Bronchial epithelial cell (primary cell): ENCODE measurements at places on chromosomes 7 and 10. TPM values are rescaled to one million over a fixed set of nuclear protein-coding genes. Genes with fewer than 3 reads are reported as not detected.
A peak's percentile ranks its signal among the peaks of the same experiment; 100 is the strongest.

The CALY gene
- not detected in 2 replicates for total RNA-seq

The PHYHIPL gene
- total RNA-seq: not detected in 2 replicates

DNA sequence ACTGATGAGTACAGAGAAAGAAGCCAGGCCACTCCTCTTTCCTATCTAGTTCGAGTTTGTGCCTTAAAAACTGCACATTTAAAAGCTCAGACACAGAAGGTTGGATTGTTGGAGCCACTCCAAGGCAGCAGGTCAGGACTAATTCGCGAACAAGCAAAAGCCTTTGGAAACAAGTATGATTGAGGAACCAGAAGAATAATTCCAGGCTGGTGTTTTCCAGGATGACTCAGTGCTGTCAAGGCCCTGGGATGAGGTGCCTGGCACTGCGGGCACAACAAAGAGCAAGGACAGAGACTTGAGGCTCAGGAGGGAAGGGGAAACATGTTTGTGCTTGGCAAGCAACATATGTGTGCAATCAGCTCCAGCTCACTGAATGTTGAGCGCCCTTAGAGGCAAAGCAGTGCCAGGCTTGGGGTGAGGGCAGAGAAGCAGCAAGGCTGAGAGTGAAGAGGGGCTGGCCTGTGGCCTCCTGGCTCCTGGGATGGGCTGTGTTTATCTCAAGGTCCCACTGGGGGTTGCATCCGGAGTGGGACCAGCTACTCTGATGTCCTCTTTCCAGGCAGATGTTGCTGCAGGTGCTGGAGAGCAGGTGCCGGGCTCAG is 44.1 kb downstream of the VSTM4 start:
- peak; percentile 83 for DNase-seq

The CLEC2L gene
- not detected in 2 replicates for total RNA-seq

The GPR158 gene
- under 0.01 TPM in 1 of 2 replicates, not detected in the other for total RNA-seq

DNA sequence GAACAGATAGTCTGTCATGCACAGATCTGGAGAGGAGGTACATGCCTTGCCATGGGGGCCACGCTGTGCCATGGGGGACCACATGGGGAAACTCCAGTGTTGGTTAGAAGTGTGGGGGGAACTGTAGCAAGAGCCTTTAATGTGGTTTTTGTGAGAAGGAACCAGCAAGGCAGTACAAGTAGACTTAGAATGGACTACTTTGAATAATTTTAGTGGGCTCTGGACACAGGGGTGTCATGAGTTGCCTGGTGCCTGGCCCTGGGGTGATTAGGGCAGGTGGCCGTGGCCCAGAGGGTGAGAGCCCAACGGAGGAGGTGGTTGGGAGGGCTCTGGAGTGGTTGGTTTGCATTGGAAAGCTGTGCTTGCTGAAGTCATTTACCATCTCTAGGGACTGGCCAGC is 77.2 kb downstream of the CXCL12 start:
- no peak for DNase-seq

- DNase-seq: peak; percentile 23
Observed at GRCh38 chr7:130454959-130455358, 14.1 kb upstream of the CEP41 start.
